ENCODE measurements at places on chromosomes 11 and 22.

DNA sequence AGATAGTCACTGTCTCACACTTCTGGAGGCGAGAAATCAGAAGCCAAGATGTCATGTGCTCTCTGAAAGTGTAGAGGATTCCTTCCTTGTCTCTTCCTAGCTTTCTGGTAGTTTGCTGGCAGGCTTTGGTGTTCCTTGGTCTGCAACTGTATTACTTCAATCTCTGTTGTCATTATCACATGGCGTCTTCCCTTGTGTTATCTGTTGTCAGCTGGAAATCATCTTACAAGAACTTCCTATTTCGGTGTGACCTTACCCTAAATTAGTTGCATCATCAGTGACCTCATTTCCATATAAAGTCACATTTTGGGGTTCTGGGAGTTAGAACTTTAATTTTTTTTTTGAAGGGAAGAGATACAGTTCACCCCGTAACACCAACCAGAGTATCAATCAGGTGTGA is 3.3 kb upstream of the LIN7C start:
- no peak for DNase-seq

DNA sequence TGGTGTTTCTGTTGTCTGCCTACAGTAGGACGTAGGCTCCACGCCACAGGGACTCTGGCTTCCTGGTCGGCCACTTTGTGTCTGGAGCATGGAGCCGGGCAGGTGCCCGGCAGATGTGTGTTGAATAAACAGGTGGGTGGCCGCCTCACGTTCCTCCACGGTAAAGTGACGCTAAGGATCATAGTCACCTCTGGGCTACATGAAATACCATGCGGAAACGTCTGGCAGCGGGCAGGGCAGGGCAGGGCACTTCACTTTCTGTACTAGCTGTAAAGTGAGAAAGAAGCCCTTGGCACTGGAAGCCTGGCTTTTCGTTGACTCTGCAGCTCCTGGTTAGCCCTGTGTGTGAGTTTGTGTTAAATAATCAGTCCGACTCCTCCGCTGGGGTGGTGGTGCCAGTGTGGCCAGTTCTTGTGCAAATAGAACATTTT is 52.4 kb downstream of the MCM5 start:
- no peak for DNase-seq

- DNase-seq, result no peak
Measured at GRCh38 chr11:15288863-15289262, 174.1 kb downstream of the INSC start.

DNA sequence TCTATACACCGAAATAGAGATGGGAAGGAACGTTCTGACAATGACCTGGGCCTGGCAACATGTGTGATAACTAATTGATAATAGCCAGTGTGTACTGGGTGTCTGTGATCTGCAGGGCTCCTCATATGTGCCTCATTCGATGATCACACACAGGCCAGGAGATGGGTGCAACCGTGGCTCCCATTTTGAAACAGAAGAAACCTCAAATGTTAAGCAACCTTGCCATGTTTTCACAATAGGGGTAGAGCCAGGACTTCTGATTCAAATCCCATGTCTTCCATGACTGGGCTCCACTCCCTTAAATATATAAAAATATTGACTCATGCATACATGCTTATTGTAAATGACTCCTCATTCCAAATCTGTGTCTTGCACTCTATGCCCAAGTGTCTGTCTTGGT is 11.1 kb downstream of the APOL3 start:
- DNase-seq, result no peak

GRCh38 chr11:6618117-6619003 is 862 bp downstream of the TPP1 start:
- DNase-seq, result peak; percentile 76

DNA sequence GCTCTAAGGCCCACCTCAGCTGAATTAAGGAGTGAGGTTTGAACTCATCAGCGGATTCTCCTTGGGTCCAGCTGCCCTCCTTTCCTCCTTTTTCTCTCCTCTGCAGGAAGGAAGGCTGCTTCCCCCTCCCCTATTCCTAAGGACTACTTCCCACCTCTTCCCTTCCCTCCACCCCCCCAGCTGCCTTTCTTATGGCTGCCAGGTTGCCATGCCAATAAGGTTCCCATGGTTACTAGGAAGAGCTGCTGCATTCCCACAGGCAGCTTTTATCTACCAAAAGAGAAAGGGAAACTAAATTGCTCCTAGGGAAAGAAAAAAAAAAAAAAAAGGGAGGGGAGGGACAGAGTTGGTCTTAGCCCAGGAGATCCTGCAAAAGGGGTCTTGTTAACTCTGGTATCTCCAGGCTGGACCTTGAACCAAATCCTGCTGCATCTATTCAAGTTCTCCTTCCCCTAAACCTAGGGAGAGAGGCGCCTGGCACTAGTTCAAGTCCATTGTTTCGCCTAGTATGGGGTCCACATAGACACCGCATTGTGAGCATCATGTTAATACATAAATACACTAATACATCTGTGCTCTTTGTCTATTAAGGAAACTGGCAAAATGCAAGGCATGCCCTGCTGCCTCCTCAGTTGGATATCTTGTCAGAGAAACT is 21.2 kb upstream of the FEZ1 start:
- no peak for DNase-seq

DNA sequence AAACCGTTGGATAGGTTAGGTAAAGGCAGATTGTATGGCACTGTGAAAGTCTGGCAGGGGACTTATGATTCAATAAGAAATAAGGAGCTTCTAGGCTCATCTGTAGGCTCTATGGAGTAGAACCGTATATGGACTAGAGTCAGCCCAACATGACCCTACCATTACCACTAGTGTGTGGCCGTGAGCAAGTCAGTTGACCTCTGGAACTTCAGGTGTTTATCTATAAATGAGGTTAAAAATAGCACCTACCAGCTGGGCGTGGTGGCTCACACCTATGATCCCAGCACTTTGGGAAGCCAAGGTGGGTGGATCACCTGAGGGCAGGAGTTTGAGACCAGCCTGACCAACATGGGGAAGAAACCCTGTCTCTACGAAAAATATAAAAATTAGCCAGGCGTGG is 4.4 kb downstream of the HINFP start:
- no peak for DNase-seq

DNA sequence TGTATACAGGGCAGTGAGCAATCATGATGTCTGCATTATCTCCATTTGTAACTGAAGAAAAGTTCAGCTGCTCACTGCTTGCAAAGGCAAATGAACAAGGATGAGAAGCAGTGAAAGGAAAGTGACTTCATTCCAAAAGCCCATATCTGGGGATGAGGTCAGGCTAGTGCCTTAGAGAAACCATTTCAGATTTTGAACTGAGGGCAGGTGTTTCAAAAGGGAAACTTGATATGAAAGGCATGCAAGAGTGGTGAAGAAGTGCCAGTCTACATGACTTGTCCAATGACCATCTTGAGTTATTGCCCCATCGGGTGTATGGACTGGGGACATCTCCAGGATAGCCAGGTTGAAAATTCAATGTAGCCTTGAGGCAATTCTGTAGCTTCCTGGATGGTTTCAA is 7.3 kb upstream of the APOL4 start:
- no peak for DNase-seq

GRCh38 chr11:73800276-73800806 is 12.7 kb downstream of the MRPL48 start:
- DNase-seq, result no peak

DNA sequence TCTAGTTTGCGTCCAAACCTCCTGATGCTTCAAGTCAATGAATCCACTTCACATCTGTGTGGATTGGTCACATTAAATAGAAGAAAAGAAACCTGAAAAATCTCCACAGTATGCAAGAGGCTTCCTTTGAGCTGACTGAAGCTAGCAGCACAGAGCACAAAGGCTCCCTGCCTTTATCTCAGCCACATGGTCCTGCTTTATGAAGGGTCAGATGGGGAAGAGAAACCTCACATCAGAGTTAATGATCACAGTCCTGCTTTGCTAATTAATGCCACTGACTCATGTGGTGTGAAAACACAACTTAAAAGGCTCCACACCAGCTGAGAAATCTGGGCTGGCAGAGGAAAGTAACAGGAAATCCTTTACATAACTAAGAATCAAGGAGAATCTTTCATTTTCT is 1291.0 kb downstream of the LRRC4C start:
- DNase-seq, result no peak

- DNase-seq, result no peak
Measured at GRCh38 chr22:19121631-19122142, 525 bp downstream of the DGCR2 start.

- no peak for DNase-seq
Measured at GRCh38 chr22:42142771-42143461, 12.3 kb upstream of the CYP2D6 start.

DNA sequence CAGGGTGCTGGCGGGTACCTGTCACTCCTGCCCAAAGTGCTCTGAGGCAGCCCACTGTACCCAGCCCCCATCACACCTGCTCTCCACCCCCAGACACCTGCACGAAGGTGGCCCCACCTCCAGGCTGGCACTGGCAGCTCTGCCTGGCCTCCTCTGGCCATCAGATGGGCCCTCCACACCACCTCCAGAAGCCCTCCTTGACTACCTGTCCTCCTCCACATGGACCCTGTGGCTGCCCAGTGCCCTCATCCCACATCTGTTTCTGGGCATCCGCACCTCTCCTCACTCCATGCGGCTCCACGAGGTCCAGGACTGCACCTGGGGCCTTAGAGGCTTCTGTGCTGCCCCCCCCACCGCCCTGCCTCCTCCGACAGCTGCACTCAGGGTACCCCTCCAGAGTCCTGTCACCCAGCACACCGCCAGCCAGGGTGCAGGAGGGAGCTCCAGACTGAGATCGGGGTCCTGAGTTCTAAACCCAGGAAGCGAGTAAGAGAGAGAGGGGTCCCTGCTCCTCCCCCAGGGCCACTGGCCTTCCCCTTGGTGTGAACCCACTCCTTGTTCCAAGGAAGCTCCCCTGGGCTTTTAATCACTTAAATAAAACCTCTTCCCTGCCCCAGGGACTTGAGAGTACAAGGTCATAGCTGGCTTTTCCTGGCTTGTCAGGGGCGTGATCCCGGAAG is 1.7 kb downstream of the CTSD start:
- no peak for DNase-seq

DNA sequence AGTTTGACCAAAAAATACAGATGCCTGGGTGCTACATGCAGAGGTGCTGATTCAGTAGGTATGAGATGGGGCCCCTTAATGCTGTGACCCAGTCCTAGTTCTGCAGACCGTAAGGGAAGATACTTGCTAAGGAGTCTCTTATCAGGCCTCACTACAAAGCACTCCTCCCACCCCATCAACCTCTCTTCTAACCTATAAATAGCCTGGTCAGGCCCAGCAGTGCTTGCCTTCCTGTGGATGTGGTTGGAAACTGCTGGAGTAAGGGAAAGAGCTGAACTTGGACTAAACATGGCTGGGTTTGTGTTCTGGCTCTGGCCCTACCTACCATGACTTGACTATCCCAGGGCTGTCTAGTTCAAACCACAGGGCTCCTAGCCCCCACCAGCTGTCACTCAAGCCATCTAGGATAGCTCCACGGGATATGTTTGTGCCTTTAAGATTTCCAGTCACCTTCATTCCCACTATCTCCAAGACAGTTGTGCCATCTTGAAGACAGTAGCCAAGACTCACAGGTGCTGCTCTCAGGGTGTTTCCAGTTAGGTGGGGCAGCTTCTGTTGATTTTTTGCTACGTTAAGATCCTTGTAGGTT is 9.5 kb upstream of the DKK3 start:
- no peak for DNase-seq

- DNase-seq, result no peak
Measured at GRCh38 chr11:93813974-93814373, 29.9 kb downstream of the MED17 start.

DNA sequence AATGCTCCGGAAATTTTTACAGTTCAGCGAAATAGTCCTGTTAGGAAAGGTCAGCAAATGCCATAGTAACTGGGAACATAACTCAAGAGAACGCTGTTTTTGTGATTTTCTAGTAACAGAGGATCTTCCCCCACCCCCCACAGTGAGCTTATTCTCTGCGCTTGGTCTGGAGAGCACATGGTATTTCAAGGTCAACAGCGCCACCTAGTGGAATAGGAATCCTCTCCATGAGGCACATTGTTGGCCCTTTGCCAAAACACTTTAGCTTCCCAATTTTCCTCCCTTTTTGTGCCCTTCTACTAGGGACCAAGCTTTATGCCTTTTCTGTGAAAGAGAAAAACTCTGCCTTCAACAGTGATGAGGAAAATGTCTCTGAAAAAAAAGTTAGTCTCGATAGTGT is 13.2 kb upstream of the OR4C12 start:
- peak; percentile 58 for DNase-seq

- DNase-seq, result no peak
Measured at GRCh38 chr22:32735526-32735925, 66.0 kb upstream of the TIMP3 start.

DNA sequence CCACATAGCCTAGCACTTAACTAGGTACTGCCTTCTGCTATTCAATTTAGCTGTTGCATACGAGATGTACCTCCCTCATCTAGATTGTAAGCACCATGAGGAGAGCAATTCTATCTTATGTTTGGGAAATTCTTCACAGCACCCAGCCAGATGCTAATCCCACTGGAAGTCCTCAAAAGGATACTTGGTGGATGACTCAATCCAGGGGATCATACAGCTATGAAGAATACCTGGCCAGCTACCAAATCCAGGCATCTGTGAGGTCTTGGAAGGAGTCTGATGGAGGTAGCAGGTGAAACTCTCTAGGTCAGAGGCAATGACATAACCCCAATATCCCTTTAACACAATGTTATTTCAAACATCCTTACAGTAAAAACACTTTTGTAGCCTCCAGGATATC is 167.8 kb upstream of the NCAM1 start:
- no peak for DNase-seq

DNA sequence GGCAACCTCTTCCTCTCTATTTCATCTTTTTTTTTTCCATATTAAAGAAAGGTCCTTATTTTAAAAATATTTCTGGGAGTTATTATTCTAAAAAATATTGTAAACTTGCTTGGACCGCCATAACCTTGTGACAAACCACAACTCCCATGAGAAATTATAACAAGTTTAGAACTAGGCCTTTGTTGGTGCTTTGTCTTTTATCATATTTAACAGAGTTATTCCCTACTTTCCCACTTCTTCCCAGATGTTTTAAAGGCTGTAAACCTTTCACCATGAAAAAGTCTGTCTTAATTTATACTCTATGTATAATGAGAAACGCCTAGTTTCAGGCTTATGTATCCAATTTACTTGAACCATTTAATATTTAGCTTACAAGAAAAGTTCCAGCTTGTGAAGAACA is 3.7 kb downstream of the CTSC start:
- DNase-seq, result no peak

GRCh38 chr11:126732981-126733380 is 267.6 kb downstream of the KIRREL3 start:
- no peak for DNase-seq

DNA sequence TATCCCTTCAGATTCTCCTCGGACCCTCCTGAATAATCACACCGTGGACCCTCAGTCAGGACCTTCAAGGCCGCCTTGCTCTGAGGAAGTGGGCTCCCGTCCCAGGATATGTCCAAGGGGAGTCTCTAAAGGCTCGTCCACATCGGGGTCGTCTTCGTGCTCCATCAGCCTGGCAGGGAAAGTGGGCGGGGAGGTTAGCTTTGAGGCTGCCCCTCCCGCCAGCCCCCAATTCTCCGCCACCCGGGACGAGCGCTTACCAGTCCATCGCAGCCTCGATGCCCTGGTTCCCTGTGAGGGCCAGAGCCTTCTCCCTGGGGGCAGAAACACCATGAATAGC is 472 bp downstream of the UBXN1 start:
- DNase-seq, result no peak

All from activated naive CD4-positive, alpha-beta T cell treated with anti-CD3 and anti-CD28 coated beads for 36 hours (primary cell).